ENCODE measurements at places on chromosomes 1 and 21.
A peak's percentile ranks its signal among the peaks of the same experiment; 100 is the strongest.

DNA sequence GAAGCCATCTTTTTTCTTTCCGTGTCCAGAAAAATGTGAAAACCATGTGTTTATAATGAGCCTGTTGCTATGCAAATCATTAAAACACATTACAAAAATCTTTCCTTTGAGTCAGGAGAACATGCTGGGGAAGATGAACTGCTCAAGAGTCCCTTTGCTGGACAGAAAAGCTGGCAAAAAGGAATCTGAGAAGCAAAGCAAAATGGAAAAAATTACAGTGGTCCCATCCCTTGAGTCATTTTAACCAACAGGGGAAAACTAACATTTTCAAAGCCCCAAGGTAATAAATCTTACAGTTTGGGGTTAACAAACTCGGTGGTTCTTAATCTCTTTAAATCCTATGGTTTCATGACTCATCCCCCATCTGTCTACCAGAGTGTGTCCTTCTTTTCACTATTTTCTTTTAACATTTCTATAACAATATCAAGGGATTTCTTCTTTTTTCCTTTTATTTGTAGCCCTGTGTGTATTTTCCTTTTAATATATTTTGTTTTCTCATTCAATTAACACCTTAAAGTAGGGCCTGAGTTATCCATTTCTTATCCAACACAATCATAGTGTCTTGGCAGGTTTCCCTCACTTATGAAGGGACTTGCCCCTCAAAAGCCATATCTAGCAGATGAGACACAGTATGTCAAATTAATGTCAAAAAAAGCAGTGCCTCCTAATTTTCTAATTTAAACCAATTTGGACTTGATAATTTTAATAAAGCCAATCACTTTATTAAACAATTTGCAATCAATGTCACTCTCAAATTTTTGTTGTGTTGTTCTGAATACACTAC, 105.4 kb downstream of the PTPN14 start:
- no peak for DNase-seq

- no peak for DNase-seq
These were observed 1.0 kb upstream of the MCOLN2 start for GRCh38 chr1:84997667-84998600.

DNA sequence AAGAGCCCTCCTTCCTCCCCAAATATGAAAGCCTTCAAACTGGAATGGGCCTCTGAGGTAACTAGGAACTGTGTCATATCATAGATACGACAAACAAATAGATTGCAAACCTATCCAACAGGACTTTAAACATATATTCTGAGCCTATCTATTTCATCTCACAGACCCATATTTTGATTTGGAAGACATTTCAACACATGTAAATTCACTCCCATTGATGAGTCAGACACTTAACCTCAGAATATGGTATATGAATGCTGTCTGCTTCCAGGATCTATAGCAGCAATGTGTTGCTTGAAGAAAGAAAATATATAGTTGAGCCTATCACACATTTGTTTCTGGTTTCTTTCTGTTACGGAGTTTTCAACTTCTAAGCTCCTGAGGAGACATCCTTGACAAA, 221.9 kb upstream of the SAMSN1 start:
- no peak for DNase-seq

DNA sequence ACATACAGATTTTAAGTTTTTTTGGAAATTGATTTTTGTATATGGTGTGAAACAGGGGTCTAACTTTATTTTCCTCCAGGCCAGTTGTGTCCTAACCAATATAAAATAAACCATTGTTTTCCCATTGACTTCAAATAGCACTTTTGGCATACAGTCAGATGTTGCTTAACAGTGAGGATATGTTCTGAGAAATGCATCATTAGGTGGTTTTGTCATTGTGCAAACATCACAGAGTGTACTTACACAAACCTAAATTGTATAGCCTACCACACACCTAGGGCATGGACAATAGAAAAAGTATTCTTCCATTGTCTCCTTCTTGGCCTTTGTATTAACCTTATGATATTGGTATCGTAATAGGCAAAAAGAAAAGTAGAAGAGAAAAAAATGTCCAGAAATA, 37.4 kb upstream of the DISP1 start:
- no peak for DNase-seq

GRCh38 chr1:206635978-206636345, 626 bp downstream of the DYRK3 start:
- no peak for DNase-seq

GRCh38 chr1:58572690-58573089, 4.4 kb downstream of the TACSTD2 start:
- DNase-seq, result peak; percentile 9

- DNase-seq, result no peak
These were observed 41.2 kb upstream of the USH2A start for GRCh38 chr1:216464489-216464888.

DNA sequence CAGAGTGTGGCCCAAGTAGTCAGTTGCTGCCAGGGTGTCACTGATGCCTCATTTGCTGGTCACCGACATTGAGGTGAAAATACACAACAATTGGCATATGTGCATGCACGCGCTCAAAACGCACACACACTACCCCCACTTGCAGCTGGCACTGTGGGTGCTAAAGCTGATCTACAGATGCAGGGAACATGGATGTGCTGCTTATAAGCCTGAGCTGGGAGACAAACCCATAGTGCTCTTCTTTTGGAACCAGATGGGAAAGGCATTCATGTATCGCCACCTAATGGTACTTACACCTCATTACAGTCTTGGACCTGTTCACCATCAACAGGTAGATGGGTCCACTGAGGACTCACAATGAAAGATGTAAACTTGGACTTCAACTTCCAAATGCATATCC, 70.3 kb upstream of the CAMK1G start:
- DNase-seq, result peak; percentile 10

GRCh38 chr21:41497008-41497407, 10.9 kb downstream of the TMPRSS2 start:
- no peak for DNase-seq

GRCh38 chr21:44872649-44873355, 688 bp downstream of the PTTG1IP start:
- DNase-seq, result no peak

DNA sequence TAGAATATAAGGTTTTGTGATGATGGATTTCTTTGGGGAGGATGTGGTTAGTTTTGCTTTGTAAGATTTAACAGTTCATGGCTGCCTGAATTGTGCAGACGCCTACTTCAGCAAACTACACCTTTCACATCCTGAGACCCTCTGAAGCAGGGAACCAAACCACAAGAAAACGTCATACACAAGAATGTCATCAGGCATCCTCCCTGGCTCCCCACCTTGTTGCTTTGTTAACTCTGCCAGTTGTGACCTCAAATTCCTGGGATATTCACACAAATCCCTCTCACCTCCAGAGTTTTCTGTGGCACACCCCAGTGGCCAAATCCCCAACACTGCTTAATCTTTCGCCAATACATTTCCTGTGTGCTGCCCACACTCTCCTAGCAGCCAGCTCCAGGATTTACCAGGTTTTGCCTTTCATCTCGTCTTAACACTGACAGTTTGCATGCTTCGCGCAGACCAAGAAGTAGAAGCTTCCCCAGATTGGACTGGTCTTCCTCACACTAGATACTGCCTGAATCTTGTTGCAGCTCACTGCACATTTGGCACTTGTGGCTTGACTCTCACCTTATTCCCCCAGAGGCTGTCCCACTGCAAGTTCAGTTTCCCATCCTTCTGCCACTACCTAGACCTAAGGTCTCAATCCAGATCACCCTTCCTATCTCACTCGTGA, 51.1 kb upstream of the CTTNBP2NL start:
- DNase-seq, result no peak

- peak; percentile 94 for DNase-seq
These were observed 9.0 kb upstream of the LDLRAP1 start for GRCh38 chr1:25534410-25534788.

GRCh38 chr1:202162418-202163280, 2.2 kb upstream of the PTPN7 start:
- no peak for DNase-seq

- DNase-seq, result no peak
These were observed 5.2 kb upstream of the KIAA1614 start for GRCh38 chr1:180907313-180908055.

DNA sequence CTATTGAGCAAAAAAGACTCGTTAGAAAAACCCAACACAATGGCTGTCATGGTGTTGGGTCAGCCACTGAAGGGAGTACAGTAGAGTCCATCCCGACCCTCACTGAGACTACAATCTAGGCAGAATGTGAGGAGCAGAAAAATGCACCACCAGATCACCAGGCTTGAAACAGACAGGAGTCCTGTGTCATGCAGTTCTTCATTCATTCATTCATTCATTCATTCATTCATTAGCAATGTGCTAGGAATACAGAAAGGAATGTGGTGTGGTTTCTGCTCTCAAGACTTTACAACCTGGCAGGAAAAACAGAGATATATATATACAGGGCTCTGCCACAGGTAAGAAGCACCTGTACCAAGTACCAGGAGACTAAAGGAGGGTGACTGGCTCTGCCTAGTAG, 392.3 kb downstream of the OMA1 start:
- no peak for DNase-seq

DNA sequence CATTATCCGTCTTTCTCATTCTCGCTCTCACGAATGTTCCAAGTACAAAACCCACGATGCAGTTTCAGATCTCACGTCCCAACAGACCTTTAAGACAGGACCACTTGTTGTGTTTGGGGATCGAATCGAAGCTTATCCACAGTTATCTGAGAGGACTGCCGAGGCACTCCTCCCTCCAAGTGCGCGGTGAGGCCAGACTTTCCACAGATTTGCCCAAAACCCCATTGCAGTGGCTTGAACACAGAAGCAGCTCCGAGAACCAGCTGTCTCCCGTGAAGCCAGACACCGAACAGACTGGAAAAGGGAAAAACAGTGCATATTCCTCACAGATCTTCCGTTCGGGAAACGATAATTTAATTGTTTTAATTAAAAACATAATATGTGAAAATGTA, 46.5 kb upstream of the COL6A2 start:
- DNase-seq, result no peak

DNA sequence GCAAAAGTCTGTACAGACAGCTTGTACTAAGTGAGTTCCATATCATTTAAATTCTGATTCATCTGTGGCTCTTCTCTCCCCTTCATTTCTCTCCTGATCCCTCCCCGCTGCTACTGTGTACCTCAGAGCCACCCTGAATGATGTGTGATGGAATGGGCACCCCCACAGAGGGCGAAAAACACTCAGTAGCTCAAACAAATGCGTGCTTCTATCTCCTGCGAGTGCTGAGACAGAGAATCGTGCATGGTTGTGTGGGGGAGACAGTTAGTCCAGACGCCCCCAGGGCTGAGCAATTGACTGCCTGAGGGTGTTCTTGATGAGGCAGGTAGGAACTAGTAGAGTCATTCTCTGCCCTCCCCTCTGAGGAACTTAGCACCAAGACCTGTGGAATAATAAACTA, 269.8 kb downstream of the ZNF648 start:
- no peak for DNase-seq

- DNase-seq, result no peak
These were observed 70.7 kb upstream of the MUTYH start for GRCh38 chr1:45410850-45411509.

GRCh38 chr1:170857955-170858354, 77.4 kb upstream of the MROH9 start:
- DNase-seq, result no peak

DNA sequence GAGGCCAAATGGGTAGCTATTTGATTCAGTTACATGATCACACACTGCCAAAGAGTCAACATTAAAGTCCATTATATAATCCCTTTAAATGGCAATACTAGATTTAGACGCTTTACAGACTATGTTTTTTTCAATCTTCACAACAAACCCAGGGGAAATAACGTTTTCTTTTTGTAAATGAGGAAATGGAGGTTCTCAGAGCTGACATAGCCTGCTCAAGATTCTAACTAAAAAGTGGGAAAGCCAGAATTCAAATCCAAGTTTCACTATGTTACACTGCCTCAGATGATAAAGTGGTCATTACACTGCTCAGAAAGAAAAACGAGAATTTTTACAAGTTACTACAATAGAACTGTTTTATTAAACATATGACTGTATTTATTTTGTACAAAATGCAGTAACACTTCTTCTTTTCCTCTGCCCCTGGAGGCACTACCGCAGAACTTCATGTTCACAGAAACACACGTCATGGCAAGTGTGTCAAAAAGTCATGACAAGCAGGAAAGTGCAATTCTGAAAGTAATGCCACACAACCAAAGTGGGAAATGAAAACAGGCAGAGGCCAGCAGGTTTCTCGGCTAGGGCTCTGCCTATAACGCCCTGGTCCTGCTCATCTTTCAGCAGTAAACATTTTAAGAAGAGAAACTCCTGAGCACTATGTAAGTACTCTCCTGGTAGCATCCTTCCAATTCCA, 19.0 kb downstream of the THEMIS2 start:
- no peak for DNase-seq
